ENCODE measurements at places on chromosomes 3 and 15.

- DNase-seq, result no peak
Observed at GRCh38 chr3:141073580-141073979, 22.4 kb downstream of the SPSB4 start.

DNA sequence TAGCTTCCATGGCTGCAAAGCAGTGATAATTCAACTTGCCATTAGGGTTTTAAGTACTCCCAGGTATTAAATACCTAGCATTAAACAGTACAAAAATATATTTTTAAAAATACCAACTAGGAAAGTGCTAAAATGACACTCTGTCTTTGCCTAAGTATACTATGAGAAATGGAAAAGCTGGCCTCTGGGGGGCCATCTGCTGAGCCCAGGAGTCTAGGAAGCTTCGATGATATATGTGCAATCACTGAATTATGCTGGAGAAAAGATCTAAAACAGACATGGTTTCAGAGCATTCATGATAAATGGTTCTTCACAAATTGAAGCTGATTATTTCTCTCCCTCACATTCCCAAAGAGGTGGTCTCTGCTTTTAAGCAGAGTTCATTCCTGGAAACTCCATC, 191.8 kb downstream of the OPA1 start:
- DNase-seq, result no peak

GRCh38 chr3:131224886-131225550, 156.6 kb upstream of the NUDT16 start:
- no peak for DNase-seq

GRCh38 chr3:8482263-8482662, 19.4 kb upstream of the LMCD1 start:
- no peak for DNase-seq

DNA sequence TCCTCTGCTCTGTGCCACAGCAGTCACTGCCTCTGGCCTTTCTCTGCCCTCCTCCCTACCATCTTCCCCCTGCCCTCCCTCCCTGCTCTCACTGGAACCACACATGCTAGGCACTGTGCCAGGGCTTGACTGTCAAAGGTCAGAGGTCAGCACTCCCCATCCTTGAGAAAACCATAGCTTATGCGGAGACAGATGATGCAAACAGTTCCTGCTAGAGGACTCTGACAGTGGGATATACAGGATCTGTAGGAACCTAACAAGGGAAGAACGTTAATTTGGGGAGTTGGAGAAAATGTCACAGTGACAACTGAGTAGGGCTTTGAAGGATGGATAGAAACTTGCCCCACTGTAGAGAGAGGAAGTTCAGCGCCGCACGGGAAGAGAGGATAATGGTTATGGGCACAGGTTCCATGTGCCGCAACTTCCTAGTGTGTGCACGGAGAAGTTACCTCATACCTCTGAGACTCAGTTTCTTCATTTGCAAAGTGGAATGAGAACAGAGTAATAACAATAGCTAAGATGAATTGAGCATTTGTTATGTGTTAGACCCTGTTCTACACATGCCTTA, 29.3 kb upstream of the XYLB start:
- DNase-seq, result no peak

DNA sequence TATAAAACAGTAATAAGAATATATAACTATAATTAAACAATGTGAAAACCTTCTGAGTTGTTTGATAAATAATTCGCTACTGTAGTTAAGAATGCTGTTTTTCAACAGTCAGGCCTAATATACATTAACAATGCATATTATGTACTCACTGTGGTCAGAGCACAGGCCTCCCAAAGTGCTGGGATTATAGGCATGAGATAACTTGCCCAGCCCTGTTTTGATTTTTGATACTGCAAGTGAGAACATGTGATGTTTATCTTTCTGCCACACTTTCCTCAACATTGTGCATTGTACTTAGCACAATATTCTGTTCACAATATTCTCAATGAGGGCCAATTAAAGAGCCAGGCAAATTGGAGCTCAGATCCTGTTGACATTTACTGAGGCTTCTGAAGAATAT, 274.5 kb upstream of the RARB start:
- peak; percentile 24 for DNase-seq

DNA sequence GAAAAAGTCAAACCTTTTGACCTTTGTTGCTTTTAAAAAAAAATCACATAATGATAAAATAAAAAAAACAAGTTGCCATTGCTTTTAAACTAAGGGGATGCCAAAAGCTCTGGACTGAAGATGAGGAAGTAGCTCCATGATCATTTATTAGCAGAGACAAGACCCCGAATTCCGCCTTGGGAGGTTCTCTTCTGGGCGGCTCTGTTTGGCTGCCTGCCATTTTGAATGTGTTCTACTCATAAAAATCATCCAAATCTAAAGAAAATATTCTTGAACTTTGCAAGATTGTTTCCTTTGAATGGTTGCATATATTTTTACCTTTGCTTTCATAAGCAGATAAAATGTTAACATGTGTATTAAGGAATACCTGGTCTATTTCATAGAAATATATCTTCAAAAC, 63.8 kb downstream of the NCEH1 start:
- no peak for DNase-seq

GRCh38 chr3:20344400-20344959, 158.5 kb upstream of the SGO1 start:
- no peak for DNase-seq

GRCh38 chr3:85627932-85628331, 669.1 kb downstream of the CADM2 start:
- no peak for DNase-seq

- DNase-seq, result peak; percentile 88
Observed at GRCh38 chr15:59401824-59402569, 29.3 kb upstream of the MYO1E start.

DNA sequence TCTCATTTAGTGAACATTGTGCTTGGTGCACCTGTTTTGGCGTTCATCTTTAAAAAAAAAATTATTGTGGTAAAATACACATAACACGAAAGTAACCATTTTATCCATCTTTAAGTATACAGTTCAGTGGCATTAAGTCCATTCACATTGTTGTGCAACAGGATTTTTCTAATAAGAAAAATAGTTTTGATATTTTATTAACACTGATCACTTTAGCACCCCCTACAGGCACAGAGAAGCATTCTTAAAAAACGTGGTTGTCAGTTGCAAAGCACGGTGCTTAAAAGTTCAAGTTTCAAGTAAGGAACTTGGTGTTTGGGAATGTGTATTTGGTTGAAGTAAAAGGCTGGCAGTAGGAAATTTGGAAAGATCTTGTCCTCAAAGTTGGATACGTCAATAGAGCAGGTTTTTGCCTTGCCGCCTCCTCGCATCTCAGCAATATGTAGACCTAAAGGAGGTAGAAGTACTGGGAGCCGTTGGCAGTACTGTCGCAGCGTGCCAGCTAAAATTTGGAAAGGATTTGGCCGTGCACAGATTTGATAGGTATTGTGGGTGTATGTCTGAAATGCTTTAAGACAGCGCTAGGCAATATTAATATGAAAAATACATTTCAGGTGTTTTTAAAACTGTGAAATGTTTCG, 110.4 kb downstream of the LRRC28 start:
- peak; percentile 4 for DNase-seq

DNA sequence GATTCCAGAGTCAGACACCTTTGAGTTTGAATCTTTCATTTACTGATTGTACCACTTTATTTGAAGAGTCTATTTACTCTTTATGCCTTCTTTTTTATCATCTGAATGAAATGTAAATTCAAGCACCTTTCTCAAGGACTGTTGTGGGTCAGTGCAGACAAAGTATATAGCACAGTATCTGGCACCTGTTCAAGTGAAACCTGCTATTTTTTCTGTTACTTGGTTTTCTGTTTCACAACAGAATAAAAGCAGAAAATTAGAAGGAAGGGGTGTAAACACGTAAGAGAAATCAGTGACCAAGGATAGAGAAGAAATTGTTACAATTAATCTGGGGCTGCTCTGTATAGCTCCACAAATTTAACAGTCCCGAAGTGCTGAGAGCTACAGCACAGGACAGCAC, 357.4 kb downstream of the RSL24D1 start:
- no peak for DNase-seq

DNA sequence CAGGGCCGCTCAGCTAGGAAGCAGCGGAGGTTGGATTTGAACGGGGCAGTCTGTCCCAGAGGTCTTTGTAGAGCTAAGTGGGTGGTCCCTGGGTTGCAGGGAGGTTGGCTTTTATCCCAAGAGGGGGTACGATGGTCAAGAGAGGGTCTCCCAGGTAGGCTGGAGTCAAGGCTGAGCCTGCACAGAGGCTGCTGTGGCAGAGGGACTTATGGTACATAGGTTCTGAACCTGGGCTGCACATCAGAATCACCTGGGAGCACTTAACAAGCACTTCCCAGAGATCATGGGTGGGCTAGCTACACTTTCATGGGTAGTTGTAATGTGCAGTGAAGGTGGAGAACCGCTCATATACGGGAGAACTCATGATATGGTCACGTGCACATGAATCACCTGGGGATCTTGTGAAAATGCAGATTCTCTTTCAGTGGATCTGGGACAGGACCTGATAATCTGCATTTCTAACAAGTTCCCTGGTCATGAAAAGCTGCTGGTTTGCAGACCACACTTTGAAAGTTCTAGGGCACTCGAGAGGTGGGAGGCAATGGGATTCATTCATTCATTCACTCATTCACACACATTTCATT, 2.9 kb upstream of the RASGRF1 start:
- DNase-seq, result no peak

- no peak for DNase-seq
Observed at GRCh38 chr3:17642474-17642873, 100.0 kb downstream of the TBC1D5 start.

GRCh38 chr15:92665100-92665555, 9.6 kb upstream of the FAM174B start:
- peak; percentile 17 for DNase-seq

- no peak for DNase-seq
Observed at GRCh38 chr3:182142928-182143327, 431.2 kb downstream of the SOX2 start.

DNA sequence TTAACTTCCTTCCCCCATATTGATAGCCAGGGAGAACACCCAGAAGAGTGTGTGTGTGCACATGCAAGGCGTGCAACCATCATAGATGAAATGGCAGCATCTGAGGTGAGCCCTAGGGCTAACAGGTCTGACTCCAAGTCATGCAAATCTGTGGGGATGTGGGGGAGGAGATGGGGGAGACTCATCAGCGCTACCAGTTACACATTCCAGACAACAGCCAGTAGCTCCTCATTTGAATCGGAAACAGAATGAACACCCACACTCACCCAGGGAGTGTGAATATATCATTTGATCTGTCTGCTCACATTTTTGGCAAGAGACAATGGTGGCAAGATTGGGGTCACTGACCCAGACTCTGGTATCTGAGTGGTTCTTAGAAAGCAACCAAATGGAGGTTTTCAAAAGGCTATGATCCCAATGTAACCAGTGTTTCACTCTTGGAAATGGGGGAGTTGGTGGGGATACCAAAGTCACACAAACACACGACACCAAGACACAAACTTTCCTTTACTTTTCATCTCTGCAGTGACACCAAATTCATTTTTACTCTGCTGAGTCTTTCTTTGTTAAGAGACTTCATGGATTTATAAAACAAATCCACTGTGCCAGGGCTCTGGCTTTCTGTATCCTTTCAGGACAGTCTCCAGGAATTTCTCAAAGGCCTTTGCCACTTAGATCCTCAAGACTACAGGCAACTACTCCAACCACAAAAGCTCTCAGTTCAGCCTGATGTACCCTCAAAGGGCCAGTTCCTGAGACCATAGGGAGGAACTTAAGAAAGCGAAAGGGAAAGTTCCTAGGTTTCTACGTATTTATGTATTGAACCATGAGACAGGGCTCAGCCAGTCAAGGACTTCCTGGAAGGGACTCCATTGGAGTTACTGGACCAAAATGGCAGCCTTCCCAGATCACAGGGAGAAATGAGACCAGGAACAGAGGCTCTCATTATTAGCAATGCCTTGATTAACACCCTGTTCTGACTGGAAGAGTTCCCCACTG, 2.2 kb downstream of the CDCP1 start:
- DNase-seq, result no peak

DNA sequence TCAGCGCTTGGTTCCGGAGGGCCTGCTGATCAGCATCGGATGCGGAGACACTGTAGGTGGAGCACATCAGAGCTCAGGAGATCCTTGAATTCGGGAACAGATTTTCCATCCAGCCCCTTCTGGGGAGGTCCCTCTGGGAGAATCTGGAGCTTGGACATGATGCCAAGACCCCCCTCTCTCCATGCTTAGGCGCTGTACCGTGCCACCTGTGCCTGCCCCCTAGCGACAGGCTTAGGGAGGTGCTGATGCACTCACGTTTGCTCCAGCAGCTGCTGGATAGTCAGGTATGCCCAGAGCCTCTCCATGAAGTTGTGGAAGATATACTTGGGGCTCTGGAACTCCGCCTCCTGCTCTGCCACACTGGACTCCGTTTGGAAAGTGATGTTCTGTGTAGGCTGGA, 9.7 kb downstream of the ITIH4 start:
- no peak for DNase-seq

DNA sequence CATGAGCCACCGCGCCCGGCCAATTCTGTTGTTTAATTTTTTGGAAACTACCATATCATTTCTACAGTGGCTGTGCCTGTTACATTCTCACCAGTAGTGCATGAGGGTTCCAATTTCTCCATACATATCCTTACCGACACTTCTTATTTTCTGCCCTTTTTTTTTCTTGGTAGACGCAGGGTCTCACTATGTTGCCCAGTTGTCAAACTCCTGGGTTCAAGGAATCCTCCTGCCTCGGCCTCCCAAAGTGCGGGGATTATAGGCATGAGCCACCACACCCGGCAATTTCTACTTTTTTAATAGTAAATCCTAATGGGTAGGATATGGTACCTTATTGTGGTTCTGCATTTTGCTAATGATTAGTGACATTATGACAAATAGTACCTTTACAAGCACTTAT, 9.6 kb downstream of the AMIGO3 start:
- no peak for DNase-seq

GRCh38 chr3:100008081-100008698, 106.1 kb downstream of the FILIP1L start:
- no peak for DNase-seq

DNA sequence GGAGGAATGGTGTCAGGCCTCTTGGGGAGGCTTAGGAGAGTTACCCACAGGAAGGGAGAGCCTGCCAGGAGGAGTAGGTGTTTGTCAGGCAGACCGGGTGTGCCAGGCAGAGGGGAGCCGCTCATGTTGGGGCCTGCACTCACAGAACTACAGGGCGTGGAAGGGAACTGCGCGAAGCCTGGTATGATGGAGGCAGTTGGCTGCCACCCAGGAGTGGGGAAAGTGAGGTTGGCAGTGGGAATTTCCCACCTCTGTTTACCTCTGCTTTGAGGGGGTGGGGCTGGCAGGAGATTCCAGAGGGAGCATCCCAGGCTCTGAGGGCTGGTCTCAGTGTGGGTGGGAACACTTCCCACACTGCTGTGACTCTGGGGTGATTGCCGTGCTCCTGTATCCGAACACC, 99.9 kb downstream of the SLCO3A1 start:
- no peak for DNase-seq

DNA sequence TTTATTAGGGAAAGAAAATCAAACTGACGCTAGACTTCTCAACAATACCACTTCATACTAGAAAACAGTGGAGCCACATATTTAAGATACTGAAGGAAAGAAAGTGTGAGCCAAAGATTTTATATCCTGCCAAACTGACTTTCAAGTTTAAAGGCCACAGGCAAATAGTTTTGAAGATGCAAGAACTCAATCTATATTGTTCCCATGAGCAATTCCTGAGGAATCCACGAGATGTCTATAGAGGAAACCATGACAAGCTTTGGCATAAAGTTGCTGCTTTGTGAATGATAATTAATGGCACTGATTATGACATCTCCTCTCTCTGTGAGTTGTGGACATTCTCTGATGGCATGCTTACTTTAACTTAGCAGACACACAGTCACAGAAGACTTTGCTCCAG, 276.1 kb upstream of the GOLGA6L4 start:
- DNase-seq, result no peak

Measured in NCI-H2171 treated with DMSO at 0.1 percent for 48 hours (cell line).